ENCODE measurements at places on chromosomes 1 and 21.

GRCh38 chr1:219121679-219122078 is 52.0 kb upstream of the LYPLAL1 start:
- DNase-seq, result no peak

GRCh38 chr1:177571485-177572076 is 398.3 kb downstream of the SEC16B start:
- DNase-seq, result no peak

DNA sequence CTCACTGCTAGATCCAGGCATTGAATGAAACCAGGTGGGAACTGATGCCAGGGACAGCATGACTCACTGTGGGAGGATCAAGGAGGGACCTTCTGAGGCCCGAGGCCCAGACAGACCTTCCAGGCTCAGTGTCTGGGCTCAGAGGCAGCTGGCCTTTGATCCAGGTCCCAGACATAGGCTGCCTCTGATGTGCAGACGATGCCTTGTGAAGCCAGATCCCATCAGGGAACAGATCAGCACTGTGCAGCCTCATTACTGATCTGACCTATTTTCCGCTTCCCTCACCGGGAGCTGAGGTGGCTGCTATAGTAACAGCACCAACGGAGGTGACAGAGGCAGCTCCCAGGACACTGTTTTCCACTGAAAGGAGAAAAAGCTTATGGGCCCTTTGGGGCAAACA is 399.5 kb downstream of the MATN1 start:
- DNase-seq, result no peak

DNA sequence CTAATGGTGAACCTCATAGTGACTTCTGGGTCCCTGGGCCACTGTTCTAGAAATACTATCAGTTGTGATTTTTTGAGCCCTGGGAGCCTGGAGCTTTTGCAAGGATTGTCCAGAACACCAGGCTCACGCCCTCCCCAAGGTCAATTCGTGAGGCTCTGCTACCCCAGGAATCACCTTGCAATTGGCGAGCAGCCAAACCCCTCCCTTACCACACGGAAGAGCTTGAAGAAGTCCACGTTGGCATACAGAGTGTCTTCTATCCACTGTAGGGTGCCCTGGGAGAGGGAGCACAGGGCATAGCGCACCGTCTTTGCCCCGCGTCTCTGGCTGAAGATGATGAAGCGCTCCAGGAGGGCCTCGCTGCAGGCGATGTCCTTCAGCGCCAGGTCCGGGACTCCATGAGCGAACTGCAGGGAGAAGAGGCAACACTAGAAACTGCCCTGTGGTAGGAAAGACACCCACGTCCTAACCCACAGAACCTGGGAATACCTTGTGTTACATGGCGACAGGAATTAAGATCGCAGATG is 22.3 kb downstream of the ABCA4 start:
- DNase-seq, result no peak

- DNase-seq, result no peak
Observed at GRCh38 chr1:89998306-89998705, 3.4 kb downstream of the ZNF326 start.

GRCh38 chr1:185974367-185975170 is 240.4 kb downstream of the HMCN1 start:
- DNase-seq, result no peak

- no peak for DNase-seq
Observed at GRCh38 chr1:89941110-89941766, 53.7 kb upstream of the ZNF326 start.

DNA sequence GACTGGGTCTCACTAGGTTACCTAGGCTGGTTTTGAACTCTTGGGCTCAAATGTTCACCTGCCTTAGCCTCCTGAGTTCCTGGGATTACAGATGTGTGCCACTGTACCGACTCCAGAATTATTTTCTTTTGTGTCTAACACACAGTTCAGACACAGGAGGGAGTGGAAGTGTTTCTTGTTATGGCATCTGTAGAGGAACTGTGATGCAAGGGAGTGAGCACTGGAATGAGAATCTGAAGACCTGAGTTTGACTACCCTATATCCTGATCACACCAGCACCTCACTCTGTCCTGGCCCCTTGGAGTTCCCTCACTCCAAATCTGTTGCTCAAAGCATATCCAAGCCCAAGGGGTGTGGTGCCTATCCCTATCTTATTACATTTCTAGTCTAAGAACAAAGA is 15.2 kb downstream of the OPTC start:
- no peak for DNase-seq

GRCh38 chr1:155075535-155075934 is 3.1 kb upstream of the EFNA3 start:
- no peak for DNase-seq

DNA sequence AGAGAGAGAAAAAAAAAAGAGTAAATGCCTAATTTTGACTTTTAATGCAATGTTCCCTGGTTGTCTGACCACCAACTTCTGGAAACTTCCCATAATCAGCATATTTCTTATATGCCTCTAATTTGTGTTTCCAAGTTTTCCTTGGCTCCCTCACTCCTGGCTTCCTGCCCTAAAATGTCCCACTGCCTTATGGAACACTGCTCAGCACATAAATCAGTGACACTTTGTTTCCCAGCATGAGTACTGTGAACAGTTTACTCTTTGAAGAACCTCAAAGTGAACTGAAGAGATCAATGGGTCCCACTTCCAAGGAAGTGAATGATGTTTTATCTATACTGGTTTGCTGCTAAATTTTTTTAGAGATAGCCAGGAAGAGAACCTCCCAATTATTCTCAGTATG is 271.3 kb upstream of the PRMT6 start:
- DNase-seq, result no peak
